Stimulated activated CD8-positive, alpha-beta memory T cell treated with anti-CD3 and anti-CD28 coated beads, Interleukin-15, amount 100 ng/mL, for 1 hour (primary cell): ENCODE measurements at places on chromosomes 3 and 15.
A peak's percentile ranks its signal among the peaks of the same experiment; 100 is the strongest.

- no peak for DNase-seq
Measured at GRCh38 chr3:127665586-127665985, 7.2 kb upstream of the ABTB1 start.

- DNase-seq = no peak
Measured at GRCh38 chr3:12618426-12618825, 45.5 kb downstream of the RAF1 start.

DNA sequence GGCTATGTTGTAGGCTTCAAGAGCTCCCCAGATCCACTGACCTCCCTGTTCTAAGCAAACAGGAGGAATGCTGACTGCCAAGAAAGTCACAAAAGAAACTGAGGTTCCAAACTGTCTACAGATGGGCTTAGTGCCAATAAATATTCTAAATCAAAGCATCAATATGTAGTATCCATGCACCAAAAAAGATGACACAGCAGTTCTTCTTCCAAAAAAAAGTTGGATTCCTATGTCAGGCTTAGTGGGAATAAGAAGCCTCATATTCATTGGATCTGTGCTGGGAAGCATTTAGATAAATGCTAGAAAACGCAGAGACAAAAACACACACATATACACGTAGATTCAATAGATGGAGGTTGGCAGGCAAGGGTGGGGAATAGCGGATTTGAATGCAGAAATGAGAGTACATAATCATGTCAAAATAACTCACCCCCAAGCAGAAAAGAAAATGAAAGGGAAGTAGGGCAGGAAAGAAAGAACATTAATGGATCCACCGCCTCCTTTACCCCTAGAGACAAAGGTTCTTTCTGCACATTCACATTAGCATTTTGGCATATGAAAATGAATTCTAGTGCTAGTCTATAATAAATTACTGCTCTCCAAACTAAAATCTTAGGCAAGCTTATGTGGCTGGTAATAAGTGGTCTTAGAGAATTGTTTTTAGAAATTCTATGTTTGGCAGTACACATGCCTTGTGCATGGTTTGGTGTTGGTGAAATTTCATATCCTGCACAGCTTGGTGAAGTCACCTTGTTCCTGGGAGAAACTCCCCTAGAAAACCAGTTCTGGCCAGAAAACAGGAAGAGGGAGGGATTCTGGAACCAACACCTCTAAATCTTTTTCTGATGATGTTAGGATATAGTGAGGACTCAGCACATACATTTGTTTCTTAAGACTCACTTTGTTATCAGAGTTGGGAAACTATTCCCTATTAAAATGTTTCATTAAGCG is 283.4 kb downstream of the LSAMP start:
- DNase-seq = no peak

DNA sequence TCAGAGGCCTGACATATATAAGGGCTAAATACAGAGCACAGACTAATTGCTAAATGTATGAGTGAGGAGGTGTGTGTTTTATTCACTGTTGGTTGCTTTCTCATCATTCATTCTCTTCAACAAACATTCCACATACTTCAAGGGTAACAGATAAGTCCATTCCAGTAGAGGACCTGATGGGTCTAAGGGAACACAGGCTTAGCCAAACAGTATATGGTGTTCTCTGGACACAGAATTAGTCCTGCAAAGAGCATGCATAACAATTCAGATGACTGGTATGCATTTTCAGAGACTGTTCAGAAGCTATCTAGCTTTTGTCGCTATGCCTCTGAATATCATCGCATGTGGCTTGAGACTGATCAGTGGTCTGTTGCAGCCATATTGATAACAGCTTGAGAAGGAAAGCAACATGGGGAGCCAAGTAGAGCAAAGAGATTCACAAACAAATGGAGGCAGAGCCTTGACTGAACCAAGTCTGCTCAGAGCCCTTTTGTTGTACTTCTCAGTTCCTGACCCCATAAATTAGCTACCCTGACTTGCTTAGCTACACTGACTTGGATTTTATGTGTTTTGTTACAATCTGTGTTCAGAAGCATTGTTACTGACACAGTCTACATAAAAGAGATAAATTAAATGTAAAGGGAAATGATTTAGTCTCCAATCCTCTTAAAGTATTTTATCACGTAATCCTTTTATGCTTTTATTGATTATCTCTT is 1178.7 kb downstream of the ROBO1 start:
- no peak for DNase-seq

DNA sequence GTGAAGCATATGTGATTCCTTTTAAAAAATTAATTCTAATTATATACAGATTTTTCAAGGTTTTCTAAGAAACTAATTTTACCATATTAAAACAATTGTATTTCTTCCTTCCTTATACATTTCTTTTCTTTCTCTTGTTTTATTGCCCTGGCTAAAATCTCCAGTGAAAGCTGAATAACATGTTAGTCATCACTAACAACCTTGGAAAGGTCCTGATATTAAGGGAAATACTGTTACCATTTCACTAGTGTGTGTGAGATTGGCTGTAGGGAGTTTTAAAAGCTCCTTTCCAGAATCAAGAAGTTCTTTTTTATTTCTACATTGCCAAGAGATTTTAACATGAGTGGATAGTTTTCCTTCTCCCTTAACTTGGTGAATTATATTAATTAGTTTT is 229.7 kb upstream of the EIF1B start:
- DNase-seq = no peak

DNA sequence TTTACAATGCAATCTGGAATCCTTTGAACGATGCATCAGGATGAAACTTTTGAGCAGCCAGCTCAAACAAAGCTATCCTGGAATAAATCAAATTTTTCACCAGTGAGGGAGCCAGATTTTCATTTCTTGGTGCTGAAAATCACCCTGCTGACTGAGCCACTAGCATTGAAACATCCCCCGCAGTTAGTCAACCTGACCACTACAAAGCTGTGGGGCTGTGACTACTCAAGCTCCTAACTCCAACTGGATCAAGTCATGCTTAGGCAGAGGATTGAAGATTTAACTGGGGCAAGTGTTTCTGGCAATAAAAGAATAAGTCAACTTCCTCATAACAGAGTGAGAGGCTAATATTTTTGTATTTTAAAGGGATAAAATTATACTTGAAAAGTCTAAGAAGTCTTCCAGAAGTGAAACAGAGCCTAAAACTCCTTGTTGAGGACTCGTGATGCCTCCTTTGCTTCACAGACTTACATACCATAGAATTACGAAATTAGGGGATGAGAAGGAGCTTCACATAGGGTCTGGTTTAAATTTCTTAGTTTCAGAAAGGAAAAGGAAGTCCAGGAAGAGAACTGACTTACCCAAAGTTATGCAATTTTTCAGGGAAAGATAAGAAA is 177.8 kb downstream of the SERPINI1 start:
- DNase-seq = no peak

GRCh38 chr3:11059090-11059798 is 66.7 kb downstream of the SLC6A1 start:
- no peak for DNase-seq

DNA sequence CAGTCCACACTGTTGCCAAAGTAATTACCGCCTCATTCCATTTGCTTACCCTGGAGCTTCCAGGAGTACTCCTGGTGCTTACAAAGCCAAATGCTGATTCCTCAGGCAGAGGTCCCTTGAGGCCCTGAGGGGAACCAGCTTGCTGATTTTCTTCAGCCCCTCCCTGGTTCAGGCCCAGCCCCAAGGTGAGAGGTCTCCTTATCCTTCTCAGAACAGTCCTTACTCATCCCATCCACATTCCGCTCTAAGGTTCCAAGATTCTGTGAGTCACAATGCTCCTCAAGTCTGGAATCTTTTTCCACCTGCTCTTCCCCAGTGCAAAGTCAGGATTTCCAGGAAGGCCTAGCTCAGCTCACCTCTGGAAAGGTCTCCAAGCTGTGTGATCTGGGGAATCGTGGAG is 1.8 kb upstream of the ATP10A start:
- DNase-seq = no peak

DNA sequence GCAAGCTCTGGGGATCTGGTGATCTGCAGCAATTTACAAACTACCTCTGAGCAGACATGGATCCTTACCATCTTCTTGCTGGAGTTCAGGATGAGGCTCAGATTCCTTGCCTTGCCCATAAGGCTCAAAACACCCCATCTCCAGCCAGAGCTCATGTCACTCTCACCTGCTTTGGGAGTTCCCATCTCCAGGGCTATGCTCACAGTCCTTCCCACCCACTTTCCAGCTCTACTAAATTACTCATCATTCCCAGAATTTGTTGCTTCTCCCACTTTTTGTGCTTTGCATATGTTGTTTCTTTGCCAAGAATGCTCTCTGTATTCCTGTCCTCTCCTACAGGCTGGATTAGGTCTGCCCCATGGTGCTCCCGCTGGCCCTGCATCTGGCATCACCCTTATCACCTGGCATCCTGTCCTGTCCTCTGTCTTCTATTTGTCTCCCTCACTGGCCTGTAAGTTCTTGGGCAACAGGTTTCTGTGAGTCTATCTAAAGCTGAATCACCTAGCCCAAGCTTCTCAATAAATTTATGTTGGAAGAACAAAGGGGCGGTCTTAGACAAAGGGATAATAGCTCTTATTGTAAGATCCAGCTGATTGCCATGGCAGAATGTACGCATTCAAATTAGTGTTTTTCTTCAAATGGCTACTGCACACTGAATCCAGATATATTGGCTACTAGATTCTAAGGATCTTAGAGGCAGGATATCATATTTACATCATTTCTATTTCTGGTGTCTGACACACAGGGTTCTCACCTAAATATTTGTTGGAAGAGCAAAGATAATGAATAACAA is 179.2 kb downstream of the CLSTN2 start:
- no peak for DNase-seq

DNA sequence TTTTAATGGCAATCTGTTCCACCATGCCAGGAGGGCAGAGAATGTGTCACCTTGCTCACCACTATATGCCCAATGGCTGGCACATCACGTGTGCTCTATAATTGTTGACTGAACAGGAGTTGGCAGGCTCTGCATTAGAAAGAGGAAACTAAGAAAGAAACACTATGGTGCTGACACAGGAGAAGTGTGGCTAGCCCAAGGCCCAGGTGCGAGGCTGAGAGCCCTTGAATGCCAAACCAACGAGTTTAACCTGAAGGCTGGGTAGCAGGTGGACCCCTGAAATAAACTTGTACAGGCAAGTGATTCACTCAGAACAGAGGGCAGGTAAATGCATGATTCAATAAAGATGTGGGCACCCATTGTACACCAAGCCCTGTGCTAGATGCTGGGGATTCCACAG is 2.4 kb downstream of the CHCHD4 start:
- DNase-seq = no peak

GRCh38 chr15:38539008-38539343 is 25.6 kb downstream of the RASGRP1 start:
- DNase-seq = no peak

DNA sequence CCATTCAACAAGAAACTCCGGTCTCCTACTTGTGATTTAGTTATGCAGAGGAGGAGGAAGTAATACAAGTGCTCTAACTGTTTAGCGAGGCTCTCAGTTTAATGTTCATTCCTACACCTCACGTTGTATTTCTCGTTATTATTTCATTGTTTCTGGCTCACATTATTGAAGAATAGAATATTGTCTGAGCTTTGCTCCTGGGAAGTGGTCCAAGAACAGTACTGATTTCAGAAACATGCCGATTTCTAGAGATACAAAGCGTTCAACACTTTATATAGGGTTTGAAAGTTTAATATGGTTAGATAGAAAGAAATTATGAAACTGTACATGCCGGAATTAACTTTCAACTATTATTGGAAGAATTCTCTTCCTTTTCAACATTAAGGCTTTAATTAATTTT is 1145.5 kb downstream of the TBL1XR1 start:
- DNase-seq = no peak

- no peak for DNase-seq
Measured at GRCh38 chr15:48868536-48868935, 9.4 kb upstream of the EID1 start.

GRCh38 chr15:58546635-58547627 is 115.1 kb downstream of the LIPC start:
- no peak for DNase-seq

- no peak for DNase-seq
Measured at GRCh38 chr15:65630760-65631159, 9.0 kb downstream of the SLC24A1 start.

DNA sequence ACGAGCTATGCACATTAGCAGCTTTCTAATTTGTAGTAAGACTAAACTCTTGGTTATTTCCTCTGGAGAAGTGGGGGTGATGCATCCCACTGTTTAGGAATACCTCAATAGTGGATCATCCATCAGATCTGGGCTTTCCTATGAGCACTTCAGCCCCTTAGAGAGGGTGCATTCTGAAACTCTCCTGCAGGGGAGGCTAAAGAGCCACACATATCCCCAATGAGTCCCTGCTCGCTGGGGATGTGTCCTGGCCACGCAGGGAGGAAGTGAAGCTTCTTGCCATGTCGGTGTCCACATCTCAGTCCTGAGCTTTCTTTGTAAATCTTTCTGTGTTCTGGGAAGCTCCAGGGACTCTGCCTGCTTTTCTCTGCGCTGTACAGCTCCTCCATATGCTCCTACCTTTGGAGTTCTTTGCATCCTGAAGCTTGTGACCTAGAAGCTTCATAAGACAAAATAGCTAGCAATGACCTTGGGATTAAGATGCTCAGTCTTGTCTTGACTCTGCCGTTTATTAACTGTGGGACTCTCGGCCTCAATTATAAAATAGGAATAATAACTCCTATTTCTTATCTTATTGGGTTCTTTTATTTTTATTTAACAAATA is 28.3 kb upstream of the MASP1 start:
- DNase-seq = peak; percentile 34

GRCh38 chr3:11130385-11130784 is 23.9 kb upstream of the HRH1 start:
- no peak for DNase-seq

DNA sequence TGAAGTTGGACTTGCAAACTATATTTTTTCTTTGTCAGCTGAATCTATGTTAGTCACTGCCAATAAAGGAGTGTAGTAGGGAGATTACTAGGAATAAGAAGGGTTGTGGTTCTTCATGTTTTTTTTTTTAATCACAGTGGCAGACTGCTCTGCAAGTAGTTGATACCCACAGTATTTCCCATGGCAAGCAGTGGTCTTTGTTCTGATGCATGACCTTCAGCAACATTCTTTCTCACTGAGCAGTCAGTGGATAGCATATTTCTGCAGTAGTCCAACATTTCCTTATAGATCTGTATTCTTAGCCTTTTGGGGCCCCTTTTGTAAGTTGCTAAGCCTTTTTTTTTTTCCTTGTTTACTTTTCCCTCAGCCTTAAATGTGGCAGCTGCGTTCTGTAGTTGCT is 151.1 kb downstream of the DOCK3 start:
- no peak for DNase-seq

DNA sequence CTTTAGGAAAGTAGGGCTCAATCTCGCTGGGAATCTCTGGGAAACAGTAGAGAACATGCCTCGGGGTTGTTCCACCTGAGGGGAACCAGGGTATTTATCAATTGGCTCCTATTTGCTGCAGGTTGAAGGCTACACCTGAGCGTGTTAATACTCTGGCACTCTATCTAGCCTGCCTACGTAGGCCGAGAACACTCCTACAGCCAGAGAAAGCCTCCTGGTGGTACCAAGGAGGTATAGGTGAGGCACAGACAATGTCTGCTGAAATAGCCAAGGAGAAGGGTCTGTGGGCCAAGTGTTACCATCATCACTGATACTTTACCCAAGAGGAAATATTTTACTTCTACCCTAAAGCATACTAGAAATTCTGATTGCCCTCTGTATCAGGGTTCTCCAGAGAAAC is 341.0 kb upstream of the UBE2E2 start:
- no peak for DNase-seq

GRCh38 chr3:168186293-168186983 is 90.7 kb upstream of the GOLIM4 start:
- DNase-seq = no peak
